Stimulated activated CD8-positive, alpha-beta memory T cell treated with anti-CD3 and anti-CD28 coated beads, Interleukin-4, amount 100 ng/mL, for 24 hours (primary cell): ENCODE measurements at places on chromosomes 7 and 10.

GRCh38 chr7:113283861-113284260, 165.5 kb upstream of the SMIM30 start:
- DNase-seq = no peak

- DNase-seq = no peak
Measured at GRCh38 chr7:137685433-137686164, 161.2 kb downstream of the DGKI start.

DNA sequence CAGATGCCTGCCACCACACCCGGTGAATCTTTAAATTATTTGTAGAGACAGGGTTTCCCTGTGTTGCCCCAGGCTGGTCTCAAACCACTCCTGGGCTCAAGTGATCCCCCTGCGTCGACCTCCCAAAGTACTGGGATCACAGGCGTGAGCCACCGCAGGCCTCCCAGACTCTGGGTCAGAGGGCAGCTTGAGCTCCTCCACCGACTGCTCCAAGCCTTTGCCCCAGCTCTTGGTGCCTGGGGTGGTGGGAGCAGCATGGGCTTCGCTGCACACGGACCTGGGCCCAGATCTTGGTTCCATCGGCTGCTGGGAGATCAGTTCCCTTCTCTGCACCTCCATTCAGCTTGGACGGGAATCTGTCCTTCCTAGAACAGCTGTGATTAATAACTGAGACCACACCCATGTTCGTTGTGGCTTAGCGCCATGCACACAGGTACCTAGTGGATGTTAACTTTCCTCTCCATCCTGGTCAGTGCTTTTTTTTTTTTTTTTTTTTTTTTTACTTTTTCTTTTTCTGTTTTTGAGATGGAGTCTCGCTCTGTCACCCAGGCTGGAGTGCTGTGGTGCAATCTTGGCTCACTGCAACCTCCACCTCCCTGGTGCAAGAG, 125.3 kb downstream of the CUX1 start:
- no peak for DNase-seq

GRCh38 chr7:70060298-70061068, 462.2 kb downstream of the AUTS2 start:
- DNase-seq = no peak

- no peak for DNase-seq
Measured at GRCh38 chr10:10865303-10865702, 152.4 kb upstream of the CELF2 start.

DNA sequence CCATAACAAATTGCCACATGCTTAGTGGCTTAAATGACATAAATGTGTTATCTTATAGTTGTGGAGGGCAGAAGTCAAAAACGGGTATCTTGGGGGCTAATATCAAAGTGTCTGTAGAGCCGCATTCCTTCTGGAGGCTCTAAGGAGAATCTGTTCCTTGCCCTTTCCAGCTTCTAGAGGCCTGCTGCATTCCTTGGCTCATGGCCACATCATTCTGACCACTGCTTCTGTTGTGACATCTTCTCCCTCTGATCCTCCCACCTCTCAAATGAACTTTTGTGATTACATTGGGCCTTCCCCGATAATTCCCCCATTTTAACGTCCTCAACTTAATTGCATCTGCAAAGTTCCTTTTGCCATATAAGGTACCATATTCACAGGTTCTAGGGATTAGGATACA, 76.1 kb downstream of the CYP26A1 start:
- DNase-seq = no peak

DNA sequence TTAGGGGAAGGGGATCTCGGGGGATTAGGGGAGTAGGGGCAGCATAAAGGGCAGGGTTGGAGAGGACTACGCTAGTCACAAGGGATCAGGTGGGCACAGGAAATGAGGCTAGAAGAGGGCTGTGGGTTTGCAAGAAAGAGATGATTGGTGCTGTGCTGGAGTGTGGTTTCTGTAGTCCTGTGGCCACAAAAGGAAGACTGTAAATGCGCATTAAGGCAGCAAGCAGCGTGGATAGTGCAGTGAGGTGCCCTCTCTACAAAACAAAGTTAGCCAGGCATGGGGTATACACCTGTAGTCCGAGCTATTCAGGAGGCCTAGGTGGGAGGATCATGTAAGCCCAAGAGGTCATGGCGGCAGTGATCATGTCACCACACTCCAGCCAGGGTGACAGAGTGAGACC, 212.1 kb downstream of the MLLT10 start:
- DNase-seq = no peak

DNA sequence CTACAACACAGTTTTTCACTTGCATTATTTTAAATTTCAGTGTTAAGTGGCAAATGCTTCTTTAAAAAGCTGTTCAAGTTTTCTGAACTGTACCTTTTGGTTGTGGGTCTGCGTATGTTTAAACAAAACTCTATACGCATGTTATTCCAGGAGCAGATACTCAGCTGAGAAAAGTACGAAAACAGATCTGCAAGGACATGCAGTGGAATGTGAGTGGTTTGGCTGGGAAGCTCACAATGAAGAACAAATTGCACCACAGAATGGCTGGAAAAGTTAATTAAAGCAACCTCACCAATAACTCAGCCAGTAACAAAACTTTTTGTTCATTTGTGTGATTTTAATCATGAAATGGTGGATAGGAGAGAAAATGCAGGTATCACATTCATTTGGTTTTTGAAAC, 17.6 kb downstream of the GLI3 start:
- no peak for DNase-seq

DNA sequence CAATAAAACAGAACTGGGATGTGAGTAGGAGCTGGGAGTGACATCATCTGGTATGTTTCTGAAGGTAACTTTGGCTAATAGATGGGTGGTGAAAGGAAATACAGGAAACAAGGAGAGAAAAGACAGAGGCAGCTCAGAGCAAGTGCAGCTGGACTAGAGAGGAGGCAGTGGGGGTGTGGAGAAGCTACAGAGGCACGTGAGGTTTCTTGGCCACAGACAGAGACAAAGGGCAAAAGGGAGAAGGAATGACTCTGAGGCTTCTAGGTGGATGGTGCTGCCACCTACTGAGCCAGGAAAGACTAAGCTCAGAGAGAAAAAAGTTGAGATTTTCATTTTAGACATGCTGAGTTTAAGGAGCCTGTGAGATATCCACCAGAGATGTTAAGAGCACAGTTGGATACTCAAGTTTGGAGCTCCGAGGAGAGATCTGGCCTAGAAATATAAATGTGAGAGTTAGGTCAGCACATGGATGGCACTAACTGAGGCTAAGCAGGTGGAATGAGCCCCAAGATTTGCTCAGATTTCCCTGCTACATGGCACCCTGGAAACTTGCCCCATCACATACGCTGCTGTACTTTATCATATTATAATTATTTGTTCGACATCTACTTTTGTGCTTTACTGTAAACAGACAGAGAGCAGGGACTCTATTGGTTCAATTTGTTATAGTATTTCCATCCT, 293.0 kb upstream of the IMMP2L start:
- no peak for DNase-seq

DNA sequence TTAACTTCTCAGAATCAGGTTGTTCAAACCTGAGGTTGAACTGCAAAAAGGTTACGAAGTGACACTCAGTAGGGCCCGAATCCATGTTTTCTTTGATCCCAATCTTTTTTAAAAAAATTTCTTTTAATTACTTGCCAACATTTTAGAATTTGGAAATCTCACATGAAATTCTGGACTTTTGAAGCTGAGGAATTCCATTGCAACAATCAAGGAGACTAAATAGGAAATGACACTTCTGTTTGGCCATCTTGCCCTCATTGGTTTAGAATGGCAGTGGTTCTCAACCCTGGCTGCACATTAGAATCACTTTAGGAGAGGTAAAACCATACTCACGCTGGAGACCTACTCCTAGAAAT, 471 bp upstream of the TOMM7 start:
- DNase-seq = no peak

- DNase-seq = no peak
Measured at GRCh38 chr10:72038458-72039001, 49.8 kb downstream of the SPOCK2 start.

- DNase-seq = no peak
Measured at GRCh38 chr7:40300146-40300670, 165.4 kb downstream of the SUGCT start.

GRCh38 chr7:107274506-107274905, 105.7 kb downstream of the HBP1 start:
- DNase-seq = no peak

- DNase-seq = no peak
Measured at GRCh38 chr10:12946372-12946771, 55.1 kb downstream of the CCDC3 start.

GRCh38 chr7:74206589-74207120, 3.2 kb upstream of the LAT2 start:
- peak; percentile 74 for DNase-seq

DNA sequence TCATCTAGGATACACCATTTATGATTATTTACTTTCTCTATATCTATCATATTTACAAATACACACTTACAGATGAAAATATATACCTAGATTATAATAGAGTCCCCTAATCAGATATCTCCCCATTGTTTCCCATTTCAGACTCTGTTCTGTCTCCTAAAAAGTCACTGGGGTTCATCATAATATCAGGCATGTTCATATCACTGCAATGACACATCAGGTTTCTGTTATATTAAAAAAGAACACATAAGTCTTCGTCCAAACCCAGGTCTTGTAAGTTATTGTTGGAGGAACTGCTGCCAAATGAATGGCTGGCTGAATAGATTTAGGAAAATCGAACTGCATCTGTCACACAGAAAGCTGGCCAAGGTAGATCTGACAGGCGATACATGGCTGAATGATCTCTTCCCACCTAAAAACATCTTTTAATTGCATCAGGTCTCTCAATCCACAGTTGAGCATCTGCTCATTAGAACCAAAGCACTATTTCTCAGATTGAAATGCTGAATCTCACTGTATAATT, 178.7 kb downstream of the CACNA2D1 start:
- DNase-seq = no peak

DNA sequence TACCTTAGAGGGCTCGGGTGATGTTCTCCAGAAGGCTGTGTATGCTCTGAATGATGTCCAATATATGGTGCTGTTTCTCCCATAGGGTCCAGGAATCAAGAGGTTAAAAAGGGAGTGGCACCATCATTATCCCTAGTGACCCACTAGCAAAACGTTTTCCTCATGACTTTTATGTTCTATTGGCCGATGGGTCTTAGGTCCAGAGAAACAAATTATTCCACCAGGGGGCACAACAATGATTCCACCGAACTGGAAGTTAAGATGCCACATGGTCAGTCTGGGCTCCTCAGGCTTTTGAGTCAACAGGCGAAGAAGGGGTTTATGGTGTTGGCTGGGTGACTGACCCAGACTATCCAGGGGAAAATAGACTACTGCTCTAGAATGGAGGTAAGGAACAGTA, 256.1 kb downstream of the COBL start:
- no peak for DNase-seq
